ENCODE measurements at places on chromosomes 2 and 18. TPM values are rescaled to one million over a fixed set of nuclear protein-coding genes. Genes with fewer than 3 reads are reported as not detected.

SLC4A3 gene
- 0.10 TPM for total RNA-seq

SFXN5 gene
- total RNA-seq: 20.6 TPM

RAPGEF4 gene
- 13.9 TPM for total RNA-seq

SIX3 gene
- total RNA-seq: not detected

AQP12B gene
- not detected for total RNA-seq

SPEG gene
- 1.4 TPM for total RNA-seq

All from vein endothelial cell (primary cell).